Non-pigmented ciliary epithelial cell (primary cell): ENCODE measurements at places on chromosomes 7 and 10.

GRCh38 chr7:159210581-159211235, 66.0 kb upstream of the VIPR2 start:
- no peak for DNase-seq

DNA sequence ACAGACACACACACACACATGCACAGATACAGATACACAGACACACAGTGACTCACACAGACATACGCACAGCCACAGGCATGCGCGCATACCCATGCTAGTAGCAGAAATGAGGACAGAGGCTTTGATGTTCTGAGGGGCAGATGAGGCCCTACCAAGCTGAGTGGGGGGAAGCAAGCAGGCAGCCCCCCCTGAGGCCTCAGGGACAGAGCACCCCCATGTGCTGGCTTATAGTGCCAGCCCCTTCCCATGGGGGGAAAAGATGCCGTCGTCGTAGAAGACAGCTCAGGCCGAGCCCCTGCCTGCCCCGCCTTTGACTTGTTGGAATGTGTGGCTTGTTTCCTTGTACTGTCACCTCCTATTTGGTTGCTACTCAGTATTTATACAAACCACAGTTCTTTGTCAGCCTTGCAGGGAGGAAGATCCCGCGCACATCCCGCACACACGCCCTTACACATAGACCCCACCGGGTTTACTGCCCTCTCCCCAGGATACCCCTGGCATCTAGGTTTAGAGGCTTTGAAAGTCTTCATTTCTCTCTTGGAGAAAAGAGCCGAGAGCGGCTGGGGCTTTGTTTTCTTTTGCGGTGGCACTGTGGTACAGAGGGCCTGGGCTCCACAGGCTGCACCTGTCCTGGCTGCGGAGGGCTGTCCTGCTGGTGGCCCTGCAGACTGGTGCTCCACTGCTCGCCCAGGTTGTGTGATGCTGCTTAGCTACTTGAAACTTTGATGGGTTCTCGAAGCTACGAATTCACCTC, 112.5 kb downstream of the DOCK1 start:
- DNase-seq = no peak

GRCh38 chr7:116500078-116500853, 728 bp downstream of the CAV2 start:
- no peak for DNase-seq

DNA sequence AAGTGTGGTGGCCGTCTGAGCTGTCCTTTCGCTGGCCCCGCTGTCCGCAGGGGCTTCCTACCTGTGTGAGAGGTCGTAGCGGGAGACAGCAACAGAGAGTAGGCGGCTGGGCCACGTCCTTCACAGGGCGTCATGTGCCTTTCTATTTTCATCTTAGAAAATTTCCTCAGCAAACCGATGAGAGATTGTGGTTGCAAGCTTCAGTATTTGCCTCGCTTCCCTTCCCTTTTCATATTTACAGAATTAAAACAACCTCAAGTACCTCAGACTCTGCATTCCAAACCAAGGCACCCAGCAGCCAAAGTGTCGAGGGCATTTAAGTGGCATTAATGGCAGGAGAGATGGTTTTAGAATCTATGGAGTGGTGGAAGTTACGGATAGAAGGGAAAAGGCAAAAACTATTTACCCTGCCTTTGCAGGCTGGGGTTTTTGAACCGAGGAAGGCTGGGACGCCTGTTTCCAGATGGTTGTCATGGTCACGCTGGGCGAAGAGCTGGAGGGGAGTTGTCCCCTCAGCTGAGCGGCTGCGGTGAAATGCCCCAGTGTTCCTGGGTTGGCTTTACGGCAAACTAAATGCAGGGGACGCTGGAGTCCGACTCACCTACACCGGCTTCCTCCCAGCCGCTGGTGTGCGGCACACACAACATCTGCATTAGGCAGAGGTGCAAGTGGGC, 41.9 kb downstream of the WIPI2 start:
- no peak for DNase-seq

DNA sequence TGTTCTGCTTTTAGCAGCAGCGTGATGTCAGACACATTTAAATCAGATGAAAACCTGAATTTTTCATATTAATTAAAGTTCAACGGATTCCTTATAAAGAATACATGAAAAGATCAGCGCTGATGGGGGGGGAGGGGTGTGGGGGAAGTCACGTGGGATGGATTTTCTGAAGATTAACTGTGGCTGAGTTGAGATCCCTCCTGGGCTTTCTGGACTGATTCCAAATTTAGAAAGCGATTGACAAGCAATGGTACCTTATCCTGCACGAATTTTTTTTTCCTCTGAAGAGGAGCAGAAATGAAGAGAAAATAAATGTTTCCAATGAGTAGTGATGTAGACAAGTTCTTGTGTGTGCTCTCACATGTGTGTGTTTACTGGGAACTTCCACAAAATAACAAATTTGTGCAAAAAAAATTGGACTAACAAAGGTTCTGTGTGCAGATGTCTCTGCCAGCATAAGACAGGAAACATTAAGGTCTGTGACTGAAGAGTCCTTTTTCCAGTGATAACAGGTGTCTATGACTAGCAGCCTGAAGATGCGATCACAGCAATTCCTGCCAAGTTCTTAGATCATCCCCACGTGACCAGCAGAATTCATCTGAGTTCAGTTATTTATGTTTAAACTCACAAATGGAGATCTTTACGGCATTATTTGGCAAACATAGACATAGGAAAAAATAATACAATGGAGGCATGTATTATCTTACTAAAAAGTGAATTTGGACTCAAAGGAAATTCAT, 585.2 kb upstream of the CELF2 start:
- no peak for DNase-seq

DNA sequence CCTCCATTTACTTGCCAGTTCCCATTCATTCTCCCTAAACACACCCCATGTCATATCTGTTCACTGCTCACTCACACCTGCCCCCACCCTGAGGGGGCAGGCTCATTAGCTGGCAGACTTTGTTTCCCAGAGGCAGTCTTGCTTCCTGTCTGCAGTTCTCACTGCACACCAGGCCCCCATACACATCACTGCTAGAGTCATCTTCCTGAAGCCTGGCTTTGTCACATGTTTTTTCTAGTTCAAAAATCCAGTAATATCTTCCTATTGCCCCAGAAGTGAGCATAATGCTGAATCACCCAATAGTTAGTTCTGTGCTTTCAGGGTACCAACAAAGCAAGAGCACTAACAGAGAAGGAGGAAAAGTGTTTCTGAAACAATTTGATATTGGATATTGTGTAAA, 1.9 kb downstream of the LRRC72 start:
- DNase-seq = peak; percentile 0

GRCh38 chr7:128443831-128444600, 11.7 kb upstream of the HILPDA start:
- DNase-seq = no peak

GRCh38 chr10:45545150-45545549, 127.4 kb downstream of the ZFAND4 start:
- DNase-seq = no peak

GRCh38 chr10:110636932-110637557, 7.1 kb upstream of the RBM20 start:
- DNase-seq = no peak

- DNase-seq = no peak
Measured at GRCh38 chr7:22549667-22550513, 49.9 kb upstream of the STEAP1B start.

DNA sequence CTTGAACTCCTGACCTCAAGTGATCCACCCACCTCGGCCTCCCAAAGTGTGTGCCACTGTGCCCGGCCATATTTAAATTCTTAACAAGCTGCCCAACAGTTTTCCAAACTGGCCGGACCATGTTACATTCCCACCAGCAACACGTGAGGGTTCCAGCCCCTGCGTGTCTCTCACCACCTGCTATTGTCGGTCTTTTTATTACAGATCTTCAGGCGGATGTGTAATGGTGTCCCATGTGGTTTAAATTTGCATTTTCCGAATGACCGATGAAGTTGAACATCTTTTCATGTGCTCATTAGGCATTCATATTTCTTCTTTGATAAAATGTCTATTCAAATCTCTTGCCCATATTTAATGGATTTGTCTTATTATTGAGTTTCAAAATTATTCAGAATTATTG, 11.5 kb downstream of the ELFN1 start:
- no peak for DNase-seq

- peak; percentile 38 for DNase-seq
Measured at GRCh38 chr10:132575320-132576201, 38.0 kb downstream of the INPP5A start.

GRCh38 chr10:107741971-107742370, 577.5 kb upstream of the SORCS1 start:
- DNase-seq = no peak

- DNase-seq = no peak
Measured at GRCh38 chr10:122988501-122988900, 8.3 kb downstream of the PSTK start.

DNA sequence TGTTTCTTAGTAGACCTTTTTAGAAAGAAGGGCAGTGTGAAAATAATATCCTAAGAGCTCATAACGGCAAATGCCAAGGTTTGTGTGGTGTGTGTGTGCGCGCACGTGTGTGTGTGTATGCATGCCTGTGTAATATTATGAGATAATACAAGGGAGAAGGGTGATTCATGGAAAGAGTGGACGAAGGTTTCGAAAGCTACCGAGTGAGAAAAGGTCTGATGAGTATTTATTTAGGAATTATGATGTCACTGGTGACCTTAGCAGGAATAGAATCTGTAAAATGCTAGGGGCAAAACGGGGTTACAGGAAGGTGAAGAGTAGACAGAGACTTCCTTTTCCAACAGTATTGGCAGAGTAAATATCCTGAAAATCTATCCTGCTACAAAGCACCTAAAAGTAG, 107.3 kb downstream of the AHR start:
- peak; percentile 93 for DNase-seq

DNA sequence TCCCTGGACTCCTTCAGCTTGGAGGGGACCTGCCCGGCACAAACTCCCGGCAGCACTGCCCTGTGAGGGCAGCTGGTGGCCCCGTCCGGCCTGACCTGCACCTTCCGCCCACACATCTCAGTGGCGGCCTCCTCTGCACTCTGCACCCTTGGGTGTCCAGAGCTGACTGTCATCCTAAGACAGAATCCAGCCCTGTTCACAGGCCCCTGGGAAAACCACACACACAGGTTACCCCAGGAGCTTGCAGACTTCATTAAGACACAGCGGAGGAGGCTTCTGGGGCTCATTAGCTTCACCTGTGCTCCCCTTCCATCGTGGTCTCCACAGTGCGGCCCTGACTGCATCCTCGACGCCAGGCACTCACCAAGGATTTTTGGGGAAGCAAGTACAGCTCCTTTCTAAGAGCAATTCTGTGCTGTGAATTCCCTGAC, 51.5 kb upstream of the SHH start:
- no peak for DNase-seq

DNA sequence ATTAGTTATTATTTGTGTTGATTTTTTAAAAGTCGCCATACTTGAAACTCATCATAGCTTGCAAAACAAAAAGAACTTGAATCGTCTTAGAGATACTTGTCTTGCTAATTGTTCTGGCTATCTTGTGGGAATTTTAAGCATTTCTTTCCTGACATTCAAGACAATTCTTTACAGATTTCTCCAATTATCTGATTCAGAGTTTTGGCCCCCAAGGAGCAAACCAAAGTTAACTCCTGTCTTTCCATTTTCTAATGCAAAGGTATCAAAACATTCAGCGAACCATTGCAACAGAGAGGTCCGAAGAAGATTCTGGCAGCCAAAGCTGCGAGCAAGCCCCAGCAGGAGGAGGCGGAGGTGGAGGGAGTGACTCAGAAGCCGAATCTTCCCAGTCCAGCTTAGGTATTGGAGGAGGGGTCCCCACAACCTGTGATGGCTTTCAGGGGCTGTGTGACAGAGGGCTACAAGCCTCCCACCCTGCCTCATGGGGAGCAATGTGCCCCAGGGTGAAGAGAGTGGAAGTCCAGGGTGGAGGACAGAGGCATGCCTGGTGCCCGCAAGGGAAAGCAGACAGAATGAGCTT, 119.4 kb upstream of the STK17A start:
- DNase-seq = no peak

- no peak for DNase-seq
Measured at GRCh38 chr7:33009734-33010133, 52.5 kb downstream of the FKBP9 start.

GRCh38 chr7:132575982-132576720, at the start of gene PLXNA4:
Gene PLXNA4 (minus strand): TSS chr7:132576470. CDS start chr7:132508693, 67,777 bp downstream.
- DNase-seq = no peak

DNA sequence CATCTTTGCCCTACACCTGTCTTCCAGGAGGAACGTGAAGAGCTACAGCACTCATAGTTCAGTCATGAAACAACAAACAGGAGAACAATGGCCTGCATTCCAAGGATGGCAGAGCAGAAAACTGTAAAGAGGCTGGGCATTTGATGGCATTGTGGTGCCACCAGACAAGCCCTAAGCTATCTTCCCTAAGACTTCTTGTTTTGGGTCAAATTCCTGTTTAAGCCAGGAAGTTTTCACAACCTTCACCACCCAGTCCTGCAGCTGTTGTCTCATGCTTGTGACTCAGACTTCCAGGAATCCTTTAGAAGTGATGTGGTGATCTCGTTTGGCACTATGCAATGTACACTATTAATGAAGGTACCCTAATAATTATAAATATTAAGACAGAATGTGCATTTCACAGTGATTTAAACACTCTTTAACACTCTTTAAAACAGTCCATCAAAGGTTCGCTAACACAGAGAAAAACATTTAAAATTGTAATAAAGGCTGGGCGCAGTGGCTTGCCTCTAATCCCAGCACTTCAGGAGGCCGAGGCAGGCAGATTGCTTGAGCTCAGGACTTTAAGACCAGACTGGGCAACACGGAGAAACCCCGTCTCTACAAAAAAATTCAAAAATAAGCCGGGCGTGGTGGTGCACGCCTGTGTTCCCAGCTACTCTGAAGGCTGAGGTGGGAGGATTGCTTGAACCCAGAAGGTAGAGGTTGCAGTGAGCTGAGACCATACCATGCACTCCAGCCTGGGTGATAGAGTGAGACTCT, 2.7 kb upstream of the HERPUD2 start:
- peak; percentile 30 for DNase-seq

DNA sequence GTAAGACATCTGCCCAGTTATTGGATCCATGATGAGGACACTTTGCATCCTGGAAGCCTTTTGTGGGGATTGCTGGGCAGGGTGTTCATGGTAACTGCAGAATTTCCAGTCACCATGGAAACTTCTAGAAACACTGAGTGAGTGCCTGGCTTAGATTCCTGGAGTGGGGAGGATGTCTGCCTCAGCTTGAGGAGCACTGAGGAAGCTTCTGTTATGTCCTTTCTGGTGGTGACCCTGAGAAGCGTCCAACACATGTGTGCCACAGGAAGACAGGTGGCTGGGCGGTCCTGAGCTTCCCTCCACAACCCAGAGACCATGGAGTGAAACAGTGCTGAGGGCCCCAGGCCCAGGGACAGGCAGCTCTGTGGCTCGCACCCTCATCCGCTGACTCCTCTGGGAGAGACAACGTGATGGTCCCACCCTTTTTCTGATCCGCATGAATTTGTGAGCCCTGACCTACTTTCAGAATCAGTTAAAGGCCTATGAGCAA, 191.8 kb upstream of the CXCL12 start:
- no peak for DNase-seq

GRCh38 chr10:33134011-33134751, 176.2 kb upstream of the ITGB1 start:
- no peak for DNase-seq

GRCh38 chr7:37709631-37710509, 26.3 kb downstream of the GPR141 start:
- DNase-seq = no peak
